ENCODE measurements at places on chromosomes 4 and X. TPM values are rescaled to one million over a fixed set of nuclear protein-coding genes. Genes with fewer than 3 reads are reported as not detected.

Gene ARX
- not detected for total RNA-seq

Gene UGT2B11
- not detected for total RNA-seq

Gene DOK7
- total RNA-seq, result 24.1 TPM

Gene STATH
- total RNA-seq, result not detected

Gene PNMA6A
- total RNA-seq, result 0.39 TPM

Gene TBX22
- total RNA-seq, result not detected

GRCh38 chr4:141352909-141353525 lies 132.3 kb downstream of the ZNF330 start:
- DNase-seq, result no peak

GRCh38 chr4:21420166-21420565 lies 528.4 kb downstream of the KCNIP4 start:
- no peak for DNase-seq

DNA sequence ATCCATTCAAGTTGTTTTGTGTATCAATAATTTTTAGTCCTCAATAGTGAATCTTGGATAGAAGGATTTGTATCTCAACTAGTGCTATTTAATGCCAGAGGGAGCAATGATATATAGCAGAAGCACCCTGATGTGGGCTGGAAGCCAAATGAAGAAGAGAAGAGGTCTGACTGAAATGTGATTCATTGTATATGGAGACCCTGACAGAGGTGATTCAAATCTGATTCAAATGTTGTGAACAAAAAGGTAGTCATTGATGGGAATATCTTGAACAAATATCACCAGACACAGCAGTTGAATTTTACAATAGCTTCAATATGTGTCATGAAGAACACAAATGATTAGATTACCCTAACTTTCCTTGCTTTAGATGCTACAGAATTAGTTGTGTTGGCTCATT lies 27.5 kb upstream of the SULT1B1 start:
- no peak for DNase-seq

- DNase-seq, result no peak
Measured at GRCh38 chr4:152401424-152401823, 134.5 kb downstream of the FBXW7 start.

- DNase-seq, result no peak
Measured at GRCh38 chr4:120003193-120003592, 63.5 kb downstream of the MAD2L1 start.

GRCh38 chr4:113078066-113078465 lies 28.6 kb downstream of the ANK2 start:
- no peak for DNase-seq

DNA sequence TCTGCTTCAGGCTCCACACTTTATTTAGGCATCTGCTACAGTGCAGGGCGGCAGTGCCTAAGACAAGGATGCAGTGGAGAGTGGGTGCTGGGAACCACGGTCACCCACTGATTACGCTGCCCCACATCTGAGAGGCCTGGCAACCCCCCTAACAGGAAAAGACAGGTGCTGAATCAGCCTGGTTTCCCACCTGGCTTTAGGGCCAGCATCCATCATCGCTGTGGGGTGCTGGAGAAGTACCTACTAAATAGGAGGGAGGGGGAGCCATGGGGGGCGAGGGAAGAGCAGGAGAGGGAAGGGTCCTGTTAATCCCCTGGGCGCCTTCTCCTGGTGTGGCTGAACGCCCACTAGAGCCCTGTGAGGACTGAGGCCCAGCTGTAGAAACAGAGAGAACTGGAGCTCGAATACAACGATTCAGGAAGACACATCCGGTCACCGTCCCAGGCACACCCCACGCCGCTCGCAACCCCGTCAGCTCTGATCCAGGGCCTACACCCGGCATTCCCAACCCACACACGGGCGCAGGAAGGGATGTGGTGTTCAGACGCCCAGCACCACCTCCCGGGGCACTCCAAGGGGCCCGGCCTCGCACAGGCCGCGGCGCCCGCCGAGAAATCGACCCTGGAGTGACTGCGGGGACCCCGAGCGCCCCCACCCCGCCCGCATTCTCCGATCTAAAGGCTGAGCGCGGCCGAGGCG lies 554 bp downstream of the DCTD start:
- no peak for DNase-seq

- no peak for DNase-seq
Measured at GRCh38 chr4:56106180-56107147, 157.7 kb downstream of the CEP135 start.

DNA sequence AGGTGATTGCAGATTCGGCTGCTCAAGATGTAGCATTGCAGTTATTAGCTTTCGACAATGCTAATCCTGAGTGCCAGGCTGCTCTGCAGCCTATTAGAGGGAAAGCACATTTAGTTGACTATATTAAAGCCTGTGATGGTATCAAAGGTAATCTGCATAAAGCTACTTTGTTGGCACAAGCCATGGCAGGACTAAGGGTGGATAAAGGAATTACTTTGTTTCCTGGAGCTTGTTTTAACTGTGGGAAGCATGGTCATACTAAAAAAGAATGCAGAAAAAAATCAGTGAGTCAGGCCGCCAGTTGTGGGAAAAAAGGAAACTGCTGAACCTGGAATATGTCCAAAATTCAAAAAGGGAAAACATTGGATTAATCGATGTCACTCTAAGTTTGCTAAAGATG lies 154.9 kb upstream of the TECRL start:
- DNase-seq, result no peak

GRCh38 chr4:1465173-1466033 lies 59.2 kb upstream of the NKX1-1 start:
- no peak for DNase-seq

- DNase-seq, result peak; percentile 11
Measured at GRCh38 chr4:99117876-99118693, 26.0 kb downstream of the ADH4 start.
